PC-3 (cell line): ENCODE measurements at places on chromosomes 6 and 20.
A peak's percentile ranks its signal among the peaks of the same experiment; 100 is the strongest.

GRCh38 chr20:588476-588875, 21.6 kb downstream of the TCF15 start:
- DNase-seq: no peak

DNA sequence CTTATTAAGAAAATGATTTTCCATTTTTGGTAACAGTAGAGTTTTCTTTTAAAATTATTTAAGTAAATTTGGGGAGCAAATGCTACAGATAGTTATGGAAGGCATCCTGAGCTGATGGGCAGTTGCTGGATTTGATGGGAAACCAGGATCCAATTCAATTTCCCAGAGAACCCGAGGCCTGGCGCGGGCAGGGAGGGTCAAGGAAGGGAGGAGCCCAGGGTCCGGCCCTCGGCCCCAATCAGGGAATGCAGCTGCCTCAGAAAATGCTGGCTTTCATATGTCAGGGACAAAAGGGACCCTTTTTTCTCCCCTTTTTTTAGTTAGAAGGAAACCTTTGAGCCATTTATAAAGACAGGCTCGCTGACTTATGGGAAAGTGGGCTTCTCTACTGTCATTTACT, 42.1 kb downstream of the CTCFL start:
- no peak for DNase-seq

DNA sequence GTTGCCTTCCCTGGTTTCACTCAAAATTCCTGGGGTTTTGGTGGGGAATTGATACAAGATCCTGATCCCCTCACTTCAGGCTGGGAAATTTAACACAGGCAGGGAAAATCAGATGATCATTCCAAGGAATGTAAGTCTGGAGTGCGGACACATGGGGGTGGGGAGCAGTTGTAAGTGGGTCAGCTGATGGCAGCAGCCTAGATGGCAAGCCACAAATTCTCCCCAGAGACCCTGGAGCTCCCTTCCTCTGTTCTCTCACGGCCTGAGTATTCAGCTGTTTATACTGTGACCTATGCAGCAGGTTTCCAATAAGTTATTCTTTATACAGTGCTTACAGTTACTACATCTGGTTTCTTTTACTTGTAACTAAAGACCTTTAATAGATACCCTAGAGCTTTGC, 144.9 kb downstream of the SH3BGRL2 start:
- DNase-seq: no peak

DNA sequence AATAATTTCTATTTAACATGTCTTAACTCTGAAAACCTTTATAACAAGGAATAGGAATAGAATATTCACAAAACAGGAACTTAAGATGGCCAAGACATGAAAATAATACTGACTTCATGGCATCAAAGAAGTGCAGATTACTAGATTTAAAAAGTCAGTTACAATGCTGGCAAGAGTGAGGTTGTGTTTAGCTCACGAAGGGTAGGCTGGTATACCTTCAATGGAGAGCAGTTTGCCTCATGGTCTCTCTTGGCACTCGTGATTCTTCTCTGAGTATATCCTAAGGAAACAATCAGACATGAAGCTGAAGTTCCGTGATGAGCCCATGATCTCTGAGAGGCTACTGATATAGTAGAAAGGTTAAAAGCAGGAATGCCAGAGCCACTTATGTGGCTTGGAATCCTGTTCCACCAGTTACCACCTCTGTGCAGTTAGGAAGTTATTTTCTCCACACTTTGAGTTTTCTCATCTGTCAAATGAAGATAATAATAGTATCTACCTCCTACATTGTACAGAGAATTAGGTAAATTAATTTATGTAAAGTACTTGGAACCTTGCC, 7.2 kb downstream of the NCOA7 start:
- peak; percentile 62 for DNase-seq

DNA sequence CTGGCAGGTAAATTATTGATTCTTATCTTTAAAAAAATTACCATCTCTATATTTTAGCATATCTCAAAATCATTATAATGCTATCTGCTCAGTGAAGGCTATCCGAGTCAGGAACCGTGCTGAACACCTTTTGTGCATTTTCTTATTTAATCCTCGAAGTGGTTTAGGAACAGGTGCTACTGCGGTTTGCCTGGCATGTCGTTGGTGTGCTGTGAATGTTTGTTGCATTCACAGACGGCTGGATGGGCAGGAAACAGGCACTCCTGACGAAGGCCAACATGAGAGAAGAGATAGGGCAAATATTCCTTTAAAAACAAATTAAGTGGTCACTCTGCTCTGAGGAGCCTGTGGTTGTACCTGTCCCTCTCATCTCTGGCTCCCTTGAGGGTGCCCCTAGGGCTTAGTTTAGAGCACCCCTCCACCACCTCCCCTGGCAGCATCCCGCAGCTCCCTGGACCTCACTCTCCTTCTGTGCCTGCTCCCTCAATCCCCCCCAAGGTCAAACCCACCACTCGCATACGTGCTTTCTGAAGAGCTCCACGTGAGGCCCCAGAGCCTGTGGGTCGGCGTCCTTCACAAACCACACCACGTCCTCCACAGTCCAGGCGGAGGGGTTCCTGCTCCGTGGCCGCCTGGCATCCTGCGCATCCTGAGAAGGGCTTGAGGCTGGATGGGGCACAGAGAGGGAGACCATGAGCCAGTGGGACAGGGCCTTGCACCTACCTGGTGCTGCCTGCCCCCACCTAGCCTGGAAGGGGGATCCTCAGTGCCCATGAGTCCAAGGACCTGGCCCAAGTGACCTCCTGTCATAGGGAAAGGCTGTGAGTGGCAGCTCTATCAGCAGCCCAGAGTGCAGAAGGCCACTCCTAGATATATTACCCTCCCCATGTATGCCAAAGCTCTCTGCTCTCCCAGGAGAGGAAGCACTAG, 116.5 kb downstream of the SCML4 start:
- no peak for DNase-seq

- no peak for DNase-seq
Observed at GRCh38 chr6:12873691-12874090, 157.1 kb downstream of the PHACTR1 start.
